Kidney (tissue), 22 donors: ENCODE measurements at places on chromosomes 6 and 20. TPM values are rescaled to one million over a fixed set of nuclear protein-coding genes. Genes with fewer than 3 reads are reported as not detected.
A peak's percentile ranks its signal among the peaks of the same experiment; 100 is the strongest.

The EBF4 gene
- 8.8 TPM for polyA plus RNA-seq

The SPTLC3 gene
- polyA plus RNA-seq, result 7.1 TPM

The SAYSD1 gene
- polyA plus RNA-seq, result 17.1 TPM

The TCF19 gene
- 5.1 TPM for polyA plus RNA-seq

The VGLL2 gene
- not detected for polyA plus RNA-seq

The LIN28B gene
- polyA plus RNA-seq, result not detected

The HFE gene
- polyA plus RNA-seq, result 6.3 TPM

GRCh38 chr6:38137608-38138265 is 318.2 kb downstream of the ZFAND3 start:
- peak; percentile 79 for DNase-seq

GRCh38 chr6:9087470-9087869 is 652.1 kb upstream of the SLC35B3 start:
- DNase-seq, result no peak

DNA sequence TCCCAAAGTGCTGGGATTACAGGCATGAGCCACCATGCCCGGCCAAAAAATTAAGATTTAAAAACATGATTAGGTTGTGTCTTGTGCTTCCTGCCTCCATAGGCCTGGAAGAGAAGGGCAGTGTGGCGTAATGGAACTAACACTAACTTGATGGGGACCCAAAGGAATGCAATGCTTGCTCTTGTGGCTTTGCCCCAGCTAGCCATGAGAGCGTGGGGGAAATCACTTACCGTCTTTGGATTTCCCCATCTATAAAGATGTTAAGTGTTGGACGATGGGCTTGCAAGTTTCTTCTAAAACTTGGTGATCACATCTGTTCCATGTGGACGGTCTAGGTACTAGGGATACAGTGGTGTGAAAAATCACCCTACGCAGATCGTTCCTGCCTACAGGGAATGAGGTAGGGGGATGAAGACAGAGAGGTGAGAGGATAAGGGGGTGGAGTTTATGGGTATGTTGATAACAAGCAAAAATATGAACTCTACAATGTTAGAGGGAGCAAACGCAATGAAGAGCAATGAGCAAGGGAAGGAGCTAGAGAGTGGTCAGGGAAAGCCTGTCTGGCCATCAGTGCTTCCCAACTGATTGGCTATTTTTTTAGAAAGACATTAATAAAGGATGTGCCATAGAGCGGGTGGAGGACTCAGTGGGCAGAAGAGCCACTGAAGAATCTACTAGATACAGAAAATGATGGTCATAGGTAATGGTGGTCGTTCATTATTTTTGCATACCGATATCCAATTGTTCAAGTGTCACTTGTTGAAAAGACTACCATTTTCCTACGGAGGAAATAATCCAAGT is 165.2 kb downstream of the BCAS1 start:
- no peak for DNase-seq

GRCh38 chr20:36541227-36541767 is at the start of gene MYL9:
TSS of gene MYL9 (plus strand) at chr20:36541519. CDS start at chr20:36544885, 3,366 bp downstream.
- peak; percentile 87 for DNase-seq

- DNase-seq, result no peak
Measured at GRCh38 chr6:5208471-5208971, 52.2 kb downstream of the LYRM4 start.

DNA sequence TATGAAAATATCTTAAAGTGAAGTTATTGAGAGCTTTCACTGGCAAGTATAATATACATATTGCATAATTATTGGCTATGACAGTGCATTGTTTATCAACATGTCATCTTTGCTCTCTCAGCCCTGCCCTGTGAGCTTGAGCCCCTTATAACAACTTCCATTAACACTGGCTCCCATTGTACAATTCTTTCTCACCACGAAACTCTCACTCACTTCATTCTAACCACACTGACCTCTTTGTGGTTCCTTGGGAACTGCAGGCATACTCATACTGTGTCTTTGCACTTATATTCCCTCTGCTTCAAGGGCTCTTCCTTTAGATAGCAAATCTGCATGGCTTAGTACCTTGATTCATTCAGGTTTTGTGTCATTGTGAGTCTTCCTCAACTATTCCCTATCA is 411.8 kb downstream of the CDKAL1 start:
- DNase-seq, result no peak

DNA sequence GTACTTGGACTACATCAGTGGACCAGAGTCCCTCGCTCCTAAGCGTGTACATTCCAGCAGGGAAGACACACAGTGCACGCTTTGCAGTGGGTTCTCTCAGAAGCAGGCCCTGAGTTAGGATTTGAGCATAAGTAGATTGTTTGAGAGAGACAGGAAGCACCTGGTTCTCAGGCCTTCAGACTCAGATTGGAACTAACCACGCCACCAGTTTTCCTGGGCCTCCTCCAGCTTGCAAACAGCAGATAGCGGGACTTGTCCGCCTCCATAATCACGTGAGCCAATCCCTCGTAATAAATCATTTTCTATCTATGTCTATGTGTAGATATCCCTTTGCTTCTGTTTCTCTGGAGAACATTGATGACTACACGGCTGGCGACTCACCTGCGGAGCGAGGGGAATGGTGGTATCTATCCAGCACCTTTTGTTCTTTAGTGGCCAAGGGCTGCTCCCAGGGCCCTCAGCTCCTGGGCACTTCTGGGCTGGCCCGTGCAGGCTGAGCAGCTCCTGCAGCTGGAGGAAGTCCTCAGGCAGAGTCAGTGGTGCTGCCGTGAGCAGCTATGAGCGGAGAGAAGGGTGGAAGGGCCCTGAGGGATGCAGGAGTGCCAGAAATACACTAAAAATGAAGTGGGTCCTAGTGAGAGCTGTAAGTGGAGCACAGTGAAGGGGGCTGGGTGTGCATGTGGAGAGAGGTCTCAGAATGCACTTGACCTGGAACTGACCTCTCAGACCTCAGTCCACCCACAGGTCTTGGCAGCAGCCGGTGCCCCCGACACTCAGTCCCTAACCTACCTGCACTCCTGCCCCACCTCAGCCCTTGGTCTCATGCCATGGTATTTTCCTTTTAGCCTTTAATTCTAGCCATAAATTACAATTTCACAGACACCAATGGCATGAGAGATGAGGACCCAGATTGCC is 76.9 kb downstream of the STK35 start:
- no peak for DNase-seq

GRCh38 chr20:32135983-32136515 is 26.5 kb downstream of the TM9SF4 start:
- DNase-seq, result no peak

GRCh38 chr6:169592558-169592957 is 109.3 kb downstream of the WDR27 start:
- DNase-seq, result no peak

- no peak for DNase-seq
Measured at GRCh38 chr20:38034108-38034649, 633 bp downstream of the RPRD1B start.
